ENCODE measurements at places on chromosomes 11 and 22.
A peak's percentile ranks its signal among the peaks of the same experiment; 100 is the strongest.

- peak; percentile 46 for DNase-seq
Measured at GRCh38 chr11:18853086-18853720, 61.6 kb upstream of the PTPN5 start.

- DNase-seq = no peak
Measured at GRCh38 chr11:34996958-34997357, 80.5 kb downstream of the PDHX start.

- no peak for DNase-seq
Measured at GRCh38 chr11:130514851-130515250, 66.4 kb downstream of the ADAMTS15 start.

- no peak for DNase-seq
Measured at GRCh38 chr11:44709281-44709562, 17.5 kb upstream of the TSPAN18 start.

DNA sequence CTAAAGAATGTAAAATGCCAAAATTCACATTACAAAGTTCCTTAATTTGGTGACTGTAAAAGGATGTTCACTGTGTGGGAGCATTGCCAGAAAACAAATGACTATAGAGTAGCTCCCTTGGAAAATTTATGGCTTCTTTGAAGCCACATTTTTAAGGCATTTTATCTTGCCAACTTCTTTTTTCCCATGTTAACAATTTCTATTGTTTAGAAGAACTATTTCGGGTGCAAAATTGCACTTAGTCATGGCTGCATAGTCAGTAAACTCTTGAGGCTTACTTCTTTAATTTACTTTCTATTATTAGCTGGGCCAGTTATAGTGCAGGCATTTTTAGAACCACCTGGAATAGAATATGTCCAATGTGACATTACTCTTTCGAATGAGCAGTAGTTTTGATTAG lies 515.3 kb downstream of the JRKL start:
- no peak for DNase-seq

DNA sequence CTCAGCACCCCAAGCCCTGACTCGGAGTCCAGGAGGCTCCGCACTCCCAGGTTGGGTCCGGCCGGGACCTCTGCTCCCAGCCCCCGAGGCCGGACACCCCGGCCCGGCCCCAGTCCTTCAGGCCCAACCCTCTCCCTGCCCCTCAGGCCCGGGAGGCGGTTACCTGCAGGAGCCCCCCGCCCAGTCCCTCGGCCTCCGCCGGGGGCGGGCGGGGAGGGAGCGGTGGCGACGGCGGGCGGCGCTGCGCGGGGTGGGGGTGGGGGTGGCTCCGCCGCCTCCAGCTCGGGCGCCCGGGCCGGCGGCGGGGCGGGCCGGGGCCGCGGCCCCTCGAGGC lies 310 bp downstream of the TCF20 start:
- DNase-seq = peak; percentile 37

DNA sequence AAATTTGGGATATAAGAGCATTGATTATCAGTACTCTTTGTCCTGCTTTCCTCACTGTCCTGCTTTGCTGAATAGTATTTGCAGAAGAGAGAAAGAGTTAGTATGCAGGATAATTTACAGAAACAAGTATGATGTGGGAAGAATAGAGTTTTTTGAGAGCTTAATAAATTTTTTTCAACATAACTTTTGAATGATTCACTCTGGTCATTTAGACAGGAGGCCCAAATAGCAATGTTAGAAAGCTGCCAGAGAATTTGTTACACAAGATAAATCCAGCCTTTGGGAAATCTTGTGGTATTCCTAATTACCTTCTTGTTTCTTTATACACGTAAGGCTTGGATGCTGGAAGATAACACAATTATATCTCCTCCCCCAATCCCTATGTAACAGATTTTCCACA lies 484.6 kb downstream of the CNTN5 start:
- DNase-seq = no peak

DNA sequence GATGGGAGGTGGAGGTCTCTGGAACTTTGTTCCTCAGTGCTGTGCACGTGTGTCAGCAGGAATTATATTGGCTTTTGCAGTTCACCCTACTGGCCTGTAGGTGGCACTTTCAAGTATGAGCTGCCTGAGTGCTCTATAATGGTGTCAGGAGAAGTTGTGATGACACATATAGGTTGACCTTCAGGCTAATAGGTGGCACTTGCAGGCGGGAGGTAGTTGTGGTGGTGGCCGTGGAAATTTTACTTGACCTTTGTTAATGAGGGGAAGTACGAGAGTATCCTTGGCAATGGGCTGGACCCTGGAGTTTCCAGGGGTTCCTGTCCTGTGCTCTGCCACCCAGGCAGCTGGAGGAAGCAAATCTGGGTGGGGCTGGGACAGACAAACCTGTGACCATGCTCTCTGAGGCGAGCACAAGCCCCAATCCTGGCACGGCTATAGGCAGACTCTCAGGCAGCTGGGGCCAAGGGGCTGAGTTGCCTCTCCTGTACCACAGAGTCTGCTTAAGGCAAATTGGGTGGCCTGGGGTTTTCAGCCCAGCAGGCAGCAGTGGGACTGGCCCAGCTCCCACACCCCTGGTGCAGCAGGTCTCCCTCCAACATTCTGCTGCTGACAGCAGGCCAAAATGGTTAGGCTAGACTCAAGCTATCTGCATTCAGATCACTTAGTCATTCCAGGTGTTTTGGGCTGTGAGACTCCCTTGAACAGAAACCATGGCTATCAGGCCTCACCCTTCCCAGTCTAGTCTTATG lies 147.5 kb upstream of the CTSC start:
- peak; percentile 14 for DNase-seq

DNA sequence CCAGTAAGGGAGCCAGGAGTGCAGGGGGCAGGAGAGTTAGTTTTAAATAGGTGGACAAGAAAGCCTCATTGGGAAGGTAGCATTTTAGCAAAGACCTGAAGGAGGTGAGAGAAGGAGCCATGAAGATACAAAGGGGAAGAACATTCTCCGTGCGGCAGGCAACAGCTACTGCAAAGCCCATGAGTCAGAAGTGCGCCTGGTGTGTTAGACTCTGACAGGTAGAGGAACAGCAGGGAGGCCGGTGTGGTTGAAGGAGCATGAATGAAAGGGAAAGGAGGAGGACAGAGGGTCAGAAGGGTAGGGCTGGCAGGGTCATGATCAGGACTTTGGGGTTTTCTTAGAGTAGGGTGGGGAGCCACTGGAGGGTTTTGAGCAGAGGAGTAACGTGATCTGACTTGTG lies 34.5 kb upstream of the PAMR1 start:
- no peak for DNase-seq

- no peak for DNase-seq
Measured at GRCh38 chr11:129208863-129209262, 16.7 kb upstream of the ARHGAP32 start.

GRCh38 chr22:29299136-29299900 lies 7.1 kb upstream of the GAS2L1 start:
- DNase-seq = no peak

- DNase-seq = no peak
Measured at GRCh38 chr11:10627816-10628215, 59.4 kb upstream of the LYVE1 start.

DNA sequence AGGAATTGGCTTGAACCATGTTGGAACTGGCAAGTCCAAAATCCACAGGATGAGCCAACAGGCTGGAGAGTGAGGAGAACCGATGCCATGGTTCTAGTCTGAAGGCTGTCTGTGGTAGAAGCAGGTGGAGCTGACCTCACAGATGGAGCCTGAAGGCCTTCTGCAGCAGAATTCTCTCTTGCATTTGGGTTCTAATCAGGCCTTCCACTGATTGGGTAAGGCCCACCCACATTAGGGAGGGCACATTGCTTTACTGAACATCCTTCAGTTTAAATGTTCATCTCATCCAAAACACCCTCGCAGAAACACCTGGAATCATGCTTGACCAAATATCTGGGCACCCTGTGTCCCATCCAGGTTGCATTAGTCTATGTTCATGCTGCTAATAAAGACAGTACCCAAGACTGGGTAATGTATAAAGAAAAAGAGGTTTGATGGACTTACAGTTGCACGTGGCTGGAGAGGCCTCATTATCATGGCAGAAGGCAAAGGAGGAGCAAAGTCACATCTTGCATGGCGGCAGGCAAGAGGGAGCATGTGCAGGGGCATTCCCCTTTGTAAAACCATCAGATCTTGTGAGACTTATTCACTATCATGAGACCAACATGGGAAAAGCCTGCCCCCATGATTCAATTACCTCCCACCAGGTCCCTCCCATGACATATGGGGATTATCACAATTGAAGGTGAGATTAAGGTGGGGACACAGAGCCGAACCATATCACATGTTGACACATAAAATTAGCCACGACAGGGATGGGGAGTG lies 15.9 kb downstream of the SMIM38 start:
- DNase-seq = no peak

DNA sequence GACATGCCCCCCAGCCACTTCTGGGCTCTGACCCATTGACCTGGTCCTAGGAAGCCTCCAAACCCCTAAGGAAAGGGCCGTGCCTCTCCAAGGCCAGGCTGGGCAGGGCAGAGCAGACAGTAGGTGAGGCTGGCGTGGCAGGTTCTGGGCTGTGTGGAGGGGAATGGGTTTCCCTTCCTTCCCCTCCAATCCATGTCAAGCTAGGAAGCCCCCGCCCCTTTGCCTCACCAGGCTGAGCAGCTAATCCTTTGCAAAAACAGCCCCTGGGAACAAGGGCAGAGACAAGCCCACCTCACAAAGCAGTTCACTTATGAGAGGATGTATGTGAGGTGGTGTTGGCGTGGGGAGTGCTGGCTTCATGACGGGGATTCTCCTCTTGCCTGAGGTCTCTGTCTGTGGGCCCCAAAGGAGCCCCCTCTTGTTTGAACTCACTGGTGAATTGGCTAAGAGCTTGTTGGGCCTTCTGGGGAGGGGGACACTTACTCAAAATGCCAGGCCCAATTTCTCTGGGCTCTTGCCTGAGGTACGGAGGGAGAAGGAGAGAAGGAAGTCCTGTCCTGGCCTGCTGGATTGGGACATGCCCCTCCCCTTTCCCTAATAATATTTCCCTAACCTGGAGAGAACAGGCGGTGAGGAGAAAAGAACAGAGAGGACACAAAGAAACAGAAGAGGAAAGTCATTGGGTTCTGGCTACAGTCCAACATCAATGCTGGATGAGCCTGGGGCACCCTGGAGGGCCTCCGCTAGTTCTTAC lies 1.6 kb upstream of the TRIM29 start:
- no peak for DNase-seq

All from NCI-H1105 (cell line).